ENCODE measurements at places on chromosomes 2 and 18.

DNA sequence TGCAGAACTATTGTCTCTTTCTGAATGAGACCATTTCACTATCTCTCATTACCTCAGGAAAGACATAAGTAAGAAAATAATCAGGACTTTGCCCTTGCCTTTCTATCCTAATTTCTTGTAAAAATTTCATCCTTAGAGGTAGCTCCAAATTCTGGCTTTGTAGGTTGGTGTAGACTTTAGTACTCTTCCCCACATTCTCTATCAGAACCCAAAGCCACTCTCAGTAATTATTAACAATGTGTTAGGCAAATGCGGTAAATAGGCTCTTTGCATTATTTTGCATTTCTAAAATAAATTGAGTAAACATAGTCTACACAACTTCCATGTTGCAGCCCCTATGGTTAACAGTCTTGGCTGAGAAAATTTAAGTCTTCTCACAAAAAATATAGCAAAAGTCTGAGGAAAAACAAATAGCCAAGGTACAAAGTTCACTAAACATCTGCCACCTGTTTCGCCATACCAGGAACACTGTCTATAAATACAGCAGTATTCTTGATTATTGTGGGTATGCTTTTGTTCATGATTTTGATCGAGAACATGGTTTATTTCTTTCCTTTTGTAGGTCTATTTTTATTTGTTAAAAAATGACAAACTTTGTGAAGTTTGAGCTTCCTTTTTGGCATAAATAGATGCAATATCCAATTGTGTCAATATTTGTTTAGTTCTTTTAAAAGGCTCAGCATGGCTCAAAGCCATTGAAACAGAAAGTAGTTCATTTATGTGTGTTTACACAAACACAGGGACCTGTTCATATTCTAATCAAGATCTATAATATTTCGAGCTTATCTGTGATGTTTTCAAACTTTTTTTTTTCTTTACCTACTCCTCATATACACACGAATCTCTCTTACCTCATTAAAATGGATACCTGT is 1061.5 kb downstream of the CNTNAP5 start:
- no peak for DNase-seq

GRCh38 chr18:3525870-3526420 is 76.0 kb downstream of the TGIF1 start:
- peak; percentile 31 for DNase-seq

- DNase-seq: no peak
Measured at GRCh38 chr2:231707625-231707926, 749 bp upstream of the PTMA start.

- DNase-seq: no peak
Measured at GRCh38 chr18:10131460-10132395, 217.9 kb downstream of the VAPA start.

GRCh38 chr18:49006641-49007454 is 56.1 kb upstream of the SMAD7 start:
- DNase-seq: no peak

- no peak for DNase-seq
Measured at GRCh38 chr2:119487434-119488244, 36.6 kb downstream of the SCTR start.
